ENCODE measurements at places on chromosomes 7 and 10.

GRCh38 chr10:122464586-122464985, 3.2 kb downstream of the HTRA1 start:
- DNase-seq = no peak

GRCh38 chr10:117736655-117737054, 194.1 kb downstream of the EMX2 start:
- DNase-seq = no peak

DNA sequence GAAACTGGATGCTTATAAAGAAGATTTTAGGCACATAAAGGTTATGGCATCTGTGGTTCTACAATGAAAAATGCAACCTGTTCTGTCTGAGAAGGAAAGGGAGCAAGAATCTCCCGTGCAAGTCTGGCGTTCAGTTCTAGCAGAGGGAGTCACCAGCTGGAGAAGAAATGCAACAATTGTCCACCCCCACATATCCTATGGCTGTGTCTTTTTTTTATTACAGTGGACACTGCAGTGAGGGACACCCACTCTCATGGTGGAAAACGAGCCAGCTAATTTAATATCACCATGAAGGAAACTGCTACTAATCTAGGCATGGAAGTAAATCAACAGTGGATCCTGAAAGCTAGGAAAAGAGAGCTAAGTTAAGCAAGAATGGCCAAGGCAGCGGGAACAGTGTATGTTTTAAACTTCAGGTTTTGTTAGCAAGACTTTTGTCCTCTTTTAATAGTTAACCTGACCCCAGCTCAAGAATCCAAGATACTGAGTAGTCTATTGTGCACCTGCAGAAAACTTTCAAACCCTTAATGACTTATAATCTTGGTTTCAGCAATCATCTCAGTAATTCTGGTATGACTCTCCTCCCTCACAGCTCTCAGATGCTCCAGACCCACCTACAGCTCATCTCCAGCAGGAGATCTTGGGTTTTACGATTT, 149.3 kb downstream of the FGFR2 start:
- DNase-seq = no peak

DNA sequence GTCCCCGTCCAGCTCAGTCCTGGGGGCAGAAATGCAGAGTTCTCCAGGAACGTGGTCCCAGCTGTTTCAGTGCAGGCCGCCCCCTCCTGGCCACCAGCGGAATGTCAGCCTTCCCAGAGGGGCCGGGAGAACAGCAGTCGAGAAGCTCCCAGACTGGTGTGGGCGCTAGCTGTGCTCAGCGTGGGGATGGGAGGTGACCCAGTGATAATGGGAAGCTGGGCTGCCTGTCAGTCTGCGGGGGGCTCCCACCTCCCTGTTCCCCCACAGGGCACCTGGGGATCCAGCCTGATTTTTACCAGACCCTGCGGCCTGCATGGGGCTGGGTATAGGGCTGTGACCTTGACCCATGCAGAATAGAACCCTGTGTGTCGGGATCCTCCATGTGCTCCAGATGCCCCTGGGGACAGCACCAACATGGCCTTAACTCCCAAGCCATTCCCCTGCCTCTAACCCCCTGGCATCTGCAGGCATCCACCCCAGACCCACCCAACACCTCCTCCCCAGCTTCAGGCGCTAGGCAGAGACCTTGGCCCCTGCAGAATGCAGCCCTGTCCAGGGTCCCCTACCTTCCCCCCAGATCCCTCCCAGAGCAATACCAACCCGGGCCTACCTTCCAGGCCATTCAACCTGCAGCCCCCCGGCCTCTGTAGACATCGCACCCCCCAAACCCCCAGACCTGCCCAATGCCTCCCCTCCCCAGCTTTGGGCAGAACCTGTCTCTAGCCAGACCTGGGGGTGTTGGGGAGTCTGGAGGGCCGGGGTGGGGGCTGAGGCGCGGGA, 880 bp upstream of the ELN start:
- no peak for DNase-seq

DNA sequence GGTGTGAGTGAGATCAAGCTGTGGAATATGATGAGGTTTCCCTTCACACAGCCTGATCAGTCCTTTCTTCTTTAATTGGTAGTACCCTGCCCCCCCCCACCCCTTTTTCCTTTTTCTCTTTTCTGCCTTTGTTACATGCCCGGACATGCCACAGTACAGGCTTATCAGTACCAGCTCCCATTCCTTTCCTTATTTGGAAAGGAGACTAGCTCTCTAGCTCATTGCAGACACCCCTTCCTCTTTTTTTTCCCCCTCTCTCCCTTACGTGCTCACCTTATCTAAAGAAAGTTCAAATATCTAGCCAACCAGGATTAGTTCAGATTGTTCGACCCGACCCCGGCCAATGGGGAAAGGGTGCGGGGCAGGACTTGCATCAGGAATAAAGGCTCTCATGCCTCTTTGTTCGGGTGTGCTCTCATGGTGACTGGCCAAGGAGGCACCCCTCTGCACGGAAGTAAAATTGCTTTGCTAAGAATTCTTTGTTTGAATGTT, 230.4 kb downstream of the ACTR3B start:
- no peak for DNase-seq

- no peak for DNase-seq
Observed at GRCh38 chr7:158694650-158695049, 10.0 kb downstream of the NCAPG2 start.

DNA sequence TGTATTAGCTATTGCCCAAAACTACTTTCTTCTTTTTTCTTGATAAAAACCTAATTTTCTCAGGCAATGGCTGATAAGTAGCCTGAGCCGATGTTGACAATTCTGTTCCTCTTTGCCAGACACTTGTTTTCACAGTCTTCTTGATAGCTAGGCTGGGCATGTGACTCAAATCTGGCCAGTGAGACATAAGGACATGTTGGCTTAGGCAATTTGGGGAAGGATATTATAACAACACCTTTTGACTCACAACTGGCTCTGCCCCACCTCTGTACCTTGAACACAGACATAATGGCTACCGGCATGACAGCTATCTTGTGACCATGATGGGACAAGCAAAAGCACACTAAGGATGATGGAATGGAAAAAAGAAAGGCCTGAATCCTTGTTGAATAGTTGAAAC, 72.9 kb upstream of the GPR22 start:
- DNase-seq = no peak

DNA sequence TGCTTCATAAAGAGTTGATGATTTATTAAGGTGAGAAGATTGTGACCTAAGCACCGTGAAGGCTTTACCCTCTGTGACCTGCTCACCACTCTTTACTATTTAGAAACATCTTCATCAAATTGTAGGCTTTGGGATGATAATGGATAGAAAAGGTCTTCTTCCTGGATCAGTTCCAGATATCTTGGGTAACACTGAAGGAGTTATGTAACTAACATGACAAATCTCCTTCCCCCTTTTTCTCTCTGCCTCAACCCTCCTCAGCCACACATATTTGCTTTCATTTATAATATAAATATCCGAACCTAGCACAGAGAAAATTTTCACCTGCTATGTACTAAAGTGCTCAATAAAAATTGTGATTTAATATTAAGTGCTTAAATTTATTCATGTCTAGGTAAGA, 151.5 kb downstream of the FRMD4A start:
- DNase-seq = no peak

GRCh38 chr10:75033399-75034130, 77.9 kb upstream of the SAMD8 start:
- DNase-seq = no peak

GRCh38 chr7:1710936-1711335, 40.9 kb downstream of the ELFN1 start:
- no peak for DNase-seq

DNA sequence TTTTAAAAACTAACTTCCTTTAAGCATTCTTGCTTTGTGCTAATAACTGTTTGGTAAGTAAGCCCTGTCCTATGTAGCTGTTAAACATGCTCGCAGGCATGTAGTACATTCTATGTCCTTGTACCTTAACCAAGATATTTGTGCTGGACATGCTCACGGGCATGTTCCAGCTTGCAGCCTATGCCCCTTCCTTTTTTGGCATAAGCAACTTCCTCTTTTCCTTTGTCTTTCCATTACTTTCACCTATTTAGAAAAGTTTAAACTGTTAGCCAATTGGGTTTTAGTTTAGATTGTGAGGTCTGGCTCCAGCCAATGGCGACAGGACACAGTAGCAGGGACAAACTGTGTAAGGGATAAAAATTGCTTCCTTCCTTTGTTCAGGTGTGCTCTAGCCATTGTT, 14.4 kb upstream of the APBB1IP start:
- no peak for DNase-seq

DNA sequence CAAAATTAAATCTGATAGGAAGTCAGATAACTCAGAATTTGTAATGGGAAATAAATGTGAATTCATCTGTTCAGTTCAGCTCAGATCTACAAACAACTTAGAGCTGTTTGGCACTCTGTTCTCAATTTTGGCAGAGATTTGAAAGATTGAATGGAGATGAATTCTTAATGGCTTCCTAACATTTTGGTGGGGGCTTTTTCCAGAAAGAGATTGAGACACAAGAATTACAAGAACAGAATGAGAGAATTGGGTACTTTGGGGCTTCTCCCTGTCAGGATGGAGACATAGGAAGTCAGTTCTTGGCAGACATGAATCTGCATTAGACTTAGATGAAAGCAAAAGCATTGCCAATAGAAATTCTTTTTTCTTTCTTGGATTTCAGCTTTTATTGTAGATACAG, 39.0 kb upstream of the PTPRZ1 start:
- DNase-seq = no peak

DNA sequence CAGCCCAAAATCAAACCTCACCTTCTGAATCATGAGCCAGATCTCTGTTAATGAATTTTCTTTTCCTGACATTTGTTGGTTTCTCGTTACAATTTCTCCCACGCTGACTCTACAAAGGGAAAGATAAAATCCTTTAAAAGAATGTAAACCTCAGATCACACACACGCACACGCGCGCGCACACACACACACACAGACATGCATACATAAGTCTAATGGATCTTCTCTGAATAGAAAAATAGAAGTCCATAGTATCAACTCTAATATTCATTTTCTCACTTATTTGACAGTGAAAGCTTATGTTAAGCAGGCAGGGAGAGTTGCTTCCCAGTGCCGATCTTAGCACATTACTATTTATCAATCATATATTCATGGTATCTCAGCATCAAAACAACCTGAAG, 1.4 kb downstream of the ETV1 start:
- no peak for DNase-seq

GRCh38 chr10:112519133-112519761, 72.2 kb downstream of the VTI1A start:
- DNase-seq = no peak

GRCh38 chr10:129097776-129098330, 369.2 kb upstream of the MGMT start:
- DNase-seq = no peak

GRCh38 chr10:1102831-1103230, 46.6 kb downstream of the WDR37 start:
- DNase-seq = no peak

Measured in pulmonary artery endothelial cell (primary cell).